ENCODE measurements at places on chromosomes 6 and 20.

GRCh38 chr6:14660806-14661579 lies 543.4 kb downstream of the CD83 start:
- DNase-seq, result peak; percentile 56

- DNase-seq, result no peak
Observed at GRCh38 chr6:62805431-62805830, 405.8 kb upstream of the FKBP1C start.

DNA sequence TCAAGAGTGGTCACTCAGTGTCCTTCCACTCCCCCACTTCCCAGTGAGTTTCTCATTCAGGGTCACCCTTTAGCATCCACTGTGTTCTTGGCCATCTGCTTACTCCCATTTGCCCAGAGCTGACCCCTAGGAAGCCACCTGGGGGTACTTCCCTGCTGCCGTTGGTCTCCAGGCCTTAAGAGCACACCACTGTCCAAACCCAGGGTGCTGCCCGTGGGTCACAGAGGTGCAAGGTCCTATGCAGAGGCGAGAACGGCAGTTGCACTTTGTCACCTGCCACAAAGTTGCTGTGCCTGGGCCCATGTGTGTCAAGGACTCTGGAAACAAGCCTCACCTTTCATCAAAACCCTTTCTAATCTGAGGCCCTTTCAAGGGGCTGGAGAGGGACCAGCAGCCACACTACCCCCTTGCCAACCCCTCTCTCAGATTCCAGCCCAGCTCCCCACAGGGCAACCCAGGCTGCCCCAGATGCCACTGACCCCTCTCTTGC lies 191.1 kb downstream of the ZMYND8 start:
- no peak for DNase-seq

DNA sequence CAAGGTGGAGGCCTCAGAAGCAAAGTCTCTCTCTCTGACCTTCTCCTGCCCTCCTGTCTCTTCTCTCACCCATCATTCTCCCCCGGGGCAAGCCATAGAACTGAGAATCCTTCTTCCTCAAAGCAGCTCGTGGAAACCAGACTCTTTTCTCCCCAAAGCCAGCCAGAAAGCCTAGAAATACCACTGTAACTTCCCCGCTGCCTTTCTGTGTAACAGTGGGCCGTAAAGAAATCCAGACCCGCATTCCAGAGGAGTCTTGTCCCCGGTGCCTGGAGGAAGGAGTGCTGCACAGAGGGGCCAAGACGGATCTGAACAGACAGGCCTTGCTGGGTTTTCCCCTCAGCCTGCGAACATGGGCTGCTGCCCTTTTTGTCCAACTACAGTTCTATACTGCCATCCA lies 977 bp upstream of the SLC22A2 start:
- DNase-seq, result no peak

- no peak for DNase-seq
Observed at GRCh38 chr20:46376196-46376785, 30.1 kb downstream of the ELMO2 start.

- DNase-seq, result no peak
Observed at GRCh38 chr20:60952861-60953260, 299.2 kb upstream of the CDH4 start.

- DNase-seq, result peak; percentile 63
Observed at GRCh38 chr20:22905658-22906057, 129.5 kb upstream of the SSTR4 start.

GRCh38 chr20:32006841-32007786 lies 3.1 kb upstream of the CCM2L start:
- DNase-seq, result peak; percentile 41

DNA sequence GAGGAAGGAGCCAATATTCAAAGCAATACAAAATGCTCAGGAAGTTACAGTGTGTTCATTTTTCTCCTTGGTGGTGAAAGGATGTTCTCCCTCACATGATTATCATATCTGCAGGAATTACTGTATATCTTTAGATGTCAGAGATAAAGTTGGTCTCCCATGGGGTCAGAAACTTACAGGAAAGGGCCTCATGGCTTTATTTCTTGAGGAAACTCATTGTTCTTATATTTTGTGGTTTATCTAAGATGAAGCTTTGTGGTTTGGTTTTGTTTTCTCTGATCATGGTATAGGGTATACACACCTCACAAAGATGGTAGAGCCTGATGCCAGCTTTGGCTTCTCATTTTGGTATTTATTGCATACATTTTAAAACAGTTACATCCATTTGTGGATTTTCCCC lies 100.5 kb upstream of the STXBP5 start:
- DNase-seq, result peak; percentile 35

GRCh38 chr6:90466154-90466940 lies 120.5 kb downstream of the MAP3K7 start:
- peak; percentile 33 for DNase-seq

DNA sequence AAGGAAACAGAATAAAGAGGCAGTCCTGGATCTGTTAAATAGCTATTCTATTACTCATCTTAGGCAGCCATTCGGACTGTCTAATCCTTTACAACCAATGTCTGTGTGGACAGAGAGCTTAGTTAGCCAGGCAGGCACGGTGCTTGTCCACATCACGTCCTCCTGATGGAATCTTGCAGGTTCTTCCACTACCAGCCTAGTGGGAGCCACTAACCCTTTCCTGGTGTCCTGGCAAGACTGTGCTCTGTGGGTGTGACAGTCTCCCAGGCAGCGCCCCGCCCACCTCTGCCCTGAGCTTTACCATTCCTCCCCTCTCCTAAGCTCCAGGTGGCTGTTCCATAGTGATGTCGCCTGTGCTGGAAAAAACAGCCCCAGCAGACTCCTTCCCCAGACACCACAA lies 78.3 kb upstream of the CLDN20 start:
- peak; percentile 47 for DNase-seq

- peak; percentile 100 for DNase-seq
Observed at GRCh38 chr6:136593748-136594490, 43.7 kb upstream of the MAP7 start.

DNA sequence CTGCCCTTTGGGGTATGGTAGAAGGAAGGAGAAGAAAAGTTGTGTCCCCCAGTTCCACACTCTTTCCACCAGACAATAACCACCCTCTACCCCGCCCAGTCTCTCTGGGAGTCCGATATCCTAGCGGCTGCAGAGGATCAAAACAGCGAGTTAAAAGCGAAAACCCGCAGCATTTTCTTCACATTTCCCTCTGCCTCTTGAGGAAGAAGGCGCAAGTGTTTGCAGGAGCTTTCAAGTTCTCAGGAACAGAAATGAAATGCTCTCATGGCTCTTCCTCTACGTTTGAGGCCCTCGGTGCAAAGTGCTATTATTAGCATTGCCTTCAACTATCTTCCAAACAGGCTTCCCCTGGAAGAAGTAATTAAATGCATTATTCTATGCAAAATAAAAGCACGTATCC lies 52.2 kb upstream of the CCDC167 start:
- no peak for DNase-seq

DNA sequence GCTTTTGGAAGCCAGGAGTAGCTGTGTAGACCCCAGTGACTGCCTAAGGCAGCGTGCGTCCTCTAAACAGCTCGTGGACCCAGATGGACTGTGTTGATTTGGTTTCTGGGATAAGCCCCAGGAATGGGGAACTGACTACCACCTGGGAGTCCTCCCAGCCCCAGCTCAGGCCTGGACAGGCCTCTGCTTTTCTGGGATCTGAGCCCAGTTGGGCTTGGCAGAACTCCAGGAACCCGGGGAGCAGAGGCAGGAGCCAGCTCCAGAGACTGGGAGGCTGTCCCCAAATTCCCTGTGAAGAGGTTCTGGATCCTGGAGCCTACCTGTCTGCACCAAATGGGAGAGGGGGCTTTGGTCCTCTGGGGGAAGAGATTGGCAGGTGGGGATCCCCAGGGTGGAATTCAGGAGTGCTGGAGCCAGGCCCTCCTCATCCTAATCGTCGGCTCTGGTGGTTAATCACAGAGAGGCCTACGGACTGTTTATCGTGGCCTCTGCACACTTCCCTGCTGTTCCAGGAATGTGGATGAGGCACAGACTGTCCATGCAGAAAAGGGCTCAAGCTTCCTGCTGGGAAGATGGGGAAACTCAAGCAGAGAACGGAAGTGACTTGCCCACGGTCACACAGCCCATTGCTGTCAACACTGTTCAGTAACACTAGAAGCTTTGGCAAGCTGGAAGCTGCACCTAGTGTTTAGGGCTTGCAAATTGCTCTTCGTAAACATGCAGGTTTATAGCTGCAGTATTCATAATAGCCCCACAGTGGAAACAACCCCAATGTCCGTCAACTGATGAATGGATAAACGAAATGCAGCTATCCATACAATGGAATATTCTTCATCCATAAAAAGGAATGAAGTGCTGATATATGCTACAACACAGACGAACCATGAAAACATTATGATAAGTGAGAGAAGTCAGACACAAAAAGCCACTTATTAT lies 100.6 kb downstream of the KCNB1 start:
- DNase-seq, result peak; percentile 94

GRCh38 chr20:50153500-50154377 lies at the start of gene PEDS1:
Gene PEDS1 (minus strand): TSS chr20:50153723. CDS start chr20:50153637, 86 bp downstream.
- peak; percentile 93 for DNase-seq

DNA sequence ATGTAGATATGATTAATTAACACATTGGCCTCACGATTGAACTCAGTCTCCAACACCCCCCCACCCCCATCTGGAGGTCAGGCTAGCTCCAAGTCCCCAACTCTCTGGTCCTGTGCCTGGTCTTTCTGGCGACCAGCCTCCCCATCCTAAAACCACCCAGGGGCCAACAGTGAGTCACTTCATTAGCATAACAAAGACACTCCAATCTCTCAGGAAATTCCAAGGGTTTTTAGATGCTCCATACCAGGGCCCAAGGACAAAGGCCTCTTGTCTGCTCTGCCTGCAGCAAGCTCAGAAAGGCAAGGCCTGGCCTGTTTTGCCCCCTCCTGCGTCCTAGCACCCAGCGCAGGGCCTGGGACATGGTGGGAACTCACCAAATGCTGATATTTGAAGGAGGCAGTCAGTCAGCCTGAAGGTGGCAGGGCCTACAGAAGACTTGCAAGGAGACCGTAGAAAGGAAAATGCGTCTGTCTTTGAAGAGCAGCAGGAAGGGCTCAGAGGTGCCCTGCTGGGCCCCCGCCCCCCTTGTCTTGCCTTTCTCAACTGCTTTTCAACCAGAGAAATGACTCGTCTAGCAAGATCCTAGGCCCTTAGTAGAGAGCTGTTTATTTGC lies 184.7 kb downstream of the CDH4 start:
- peak; percentile 69 for DNase-seq

DNA sequence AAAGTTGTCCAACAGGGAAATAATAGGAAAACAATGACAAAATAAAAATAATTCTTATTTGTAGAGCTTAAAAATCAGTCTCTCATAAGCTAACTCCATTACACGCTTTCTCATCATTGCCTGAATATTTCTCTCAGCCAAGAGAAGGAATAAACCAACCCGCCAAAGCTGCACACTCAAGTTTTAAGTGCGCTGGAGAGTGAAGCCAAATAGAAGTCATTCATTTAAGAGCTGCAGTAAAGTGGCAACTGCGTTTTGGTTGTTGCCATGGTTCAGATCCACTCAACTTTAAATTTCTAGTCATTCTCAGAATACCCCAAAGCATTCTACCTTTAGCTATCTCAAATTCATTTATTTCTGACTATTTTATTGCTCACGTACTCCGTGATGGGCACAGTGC lies 230.7 kb downstream of the CBLN4 start:
- DNase-seq, result no peak

DNA sequence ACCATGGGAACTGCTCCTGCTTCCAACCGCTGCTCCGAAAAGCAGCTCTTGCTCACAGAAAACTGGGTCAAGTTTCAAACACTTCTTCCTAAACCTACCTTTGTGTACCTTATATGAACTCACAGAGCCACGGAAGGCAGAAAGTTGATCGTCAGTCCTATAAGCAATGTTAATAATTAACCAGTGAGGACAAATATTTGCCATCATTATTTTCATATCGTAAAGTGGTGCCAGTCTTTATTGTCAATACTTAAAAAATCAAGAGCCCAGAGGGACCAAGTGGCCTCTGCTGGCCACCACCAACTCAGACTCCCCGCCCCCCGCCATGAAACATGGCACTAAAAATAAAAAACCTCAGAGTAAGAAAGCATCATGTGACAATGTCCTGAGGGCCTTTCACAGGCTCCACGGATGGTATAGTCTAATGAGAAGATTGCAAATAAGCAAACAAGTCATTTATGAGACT lies 9.1 kb upstream of the PBOV1 start:
- DNase-seq, result no peak

GRCh38 chr20:3606021-3606420 lies 57.2 kb downstream of the GFRA4 start:
- DNase-seq, result no peak

DNA sequence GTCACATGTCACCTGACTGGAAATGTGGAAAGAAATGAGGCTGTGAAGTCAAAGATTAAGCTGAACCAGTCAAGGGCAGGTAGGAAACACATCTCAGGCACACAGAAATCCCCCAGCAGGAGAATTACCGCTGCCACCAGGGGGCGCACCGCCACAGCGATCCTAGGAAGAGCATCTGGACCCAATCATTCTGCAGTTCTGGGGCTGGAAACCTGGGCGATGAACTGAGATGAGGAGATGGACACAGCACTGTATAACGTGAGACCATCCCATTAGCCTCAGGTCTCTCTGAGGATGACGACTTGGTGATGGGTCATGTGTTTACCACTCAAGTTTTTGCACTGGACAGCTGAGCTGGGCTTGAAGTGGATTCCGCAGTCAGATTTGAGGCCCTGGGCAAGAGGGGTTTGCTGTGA lies 6.5 kb upstream of the SLC24A3 start:
- peak; percentile 67 for DNase-seq

GRCh38 chr6:142647449-142648035 lies 297.4 kb downstream of the HIVEP2 start:
- DNase-seq, result no peak

GRCh38 chr6:151036869-151037680 lies 171.6 kb downstream of the MTHFD1L start:
- DNase-seq, result peak; percentile 47

- DNase-seq, result no peak
Observed at GRCh38 chr20:35979544-35979943, 11.2 kb downstream of the CNBD2 start.

DNA sequence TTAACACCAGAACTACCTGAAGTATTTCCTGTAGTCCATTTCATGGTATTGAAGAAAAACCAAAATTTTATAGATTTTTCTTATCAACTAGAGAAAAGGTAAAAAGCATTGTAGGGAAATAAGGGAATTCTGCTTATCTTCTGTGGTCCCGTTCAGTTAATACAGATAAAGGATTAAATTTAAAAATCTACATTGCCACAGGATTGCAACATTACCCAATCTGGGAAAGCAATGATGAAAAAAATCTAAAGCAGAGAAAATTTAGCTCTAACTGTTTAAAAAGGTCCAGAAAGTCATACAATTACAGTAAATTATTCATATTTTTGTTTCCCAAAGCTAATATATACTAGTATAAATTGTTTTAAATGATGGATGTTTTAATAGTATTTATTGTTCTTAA lies 18.0 kb downstream of the POLH start:
- DNase-seq, result no peak

GRCh38 chr6:105482227-105482844 lies 79.5 kb upstream of the PREP start:
- DNase-seq, result peak; percentile 72

DNA sequence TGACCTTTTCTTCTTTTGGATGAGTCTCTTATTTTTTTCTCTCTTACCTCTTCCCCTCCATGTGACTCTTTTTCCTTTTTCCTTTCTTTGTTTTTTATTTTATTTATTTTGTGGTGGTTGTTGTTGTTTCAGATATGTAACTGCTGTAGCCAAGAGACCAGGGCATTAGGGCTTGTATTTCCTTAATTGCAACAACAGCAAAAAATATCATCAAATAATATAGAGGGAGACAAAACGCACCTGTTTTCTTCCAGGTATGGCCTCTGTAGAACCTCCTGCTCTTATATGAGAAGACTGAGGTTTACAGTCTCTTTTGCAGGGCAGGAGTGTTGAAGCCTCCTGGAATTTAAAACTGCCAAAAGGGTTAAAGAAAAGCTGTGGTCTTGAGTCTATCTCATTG lies 149.3 kb downstream of the SYNDIG1 start:
- no peak for DNase-seq

- no peak for DNase-seq
Observed at GRCh38 chr6:142732790-142733189, 212.2 kb downstream of the HIVEP2 start.

Data from choroid plexus epithelial cell (primary cell).